ENCODE measurements at places on chromosomes 6 and 20.
A peak's percentile ranks its signal among the peaks of the same experiment; 100 is the strongest.

DNA sequence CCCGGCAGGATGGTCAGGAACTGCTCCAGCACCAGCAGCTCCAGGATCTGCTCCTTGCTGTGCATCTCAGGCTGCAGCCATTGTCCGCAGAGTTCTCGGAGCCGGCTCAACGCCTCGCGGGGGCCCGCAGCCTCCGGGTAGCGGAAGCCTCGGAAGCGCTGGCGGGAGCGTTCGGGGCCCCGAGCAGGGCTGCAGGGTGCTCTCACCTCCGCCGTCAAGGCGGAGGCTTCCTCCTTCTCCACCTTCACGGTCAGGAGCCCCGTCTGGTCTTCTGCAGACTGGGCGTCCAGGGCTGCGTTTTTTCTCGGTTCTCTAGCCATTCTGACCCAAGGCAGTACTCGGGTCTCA lies 434 bp downstream of the ZKSCAN4 start:
- DNase-seq = peak; percentile 50

DNA sequence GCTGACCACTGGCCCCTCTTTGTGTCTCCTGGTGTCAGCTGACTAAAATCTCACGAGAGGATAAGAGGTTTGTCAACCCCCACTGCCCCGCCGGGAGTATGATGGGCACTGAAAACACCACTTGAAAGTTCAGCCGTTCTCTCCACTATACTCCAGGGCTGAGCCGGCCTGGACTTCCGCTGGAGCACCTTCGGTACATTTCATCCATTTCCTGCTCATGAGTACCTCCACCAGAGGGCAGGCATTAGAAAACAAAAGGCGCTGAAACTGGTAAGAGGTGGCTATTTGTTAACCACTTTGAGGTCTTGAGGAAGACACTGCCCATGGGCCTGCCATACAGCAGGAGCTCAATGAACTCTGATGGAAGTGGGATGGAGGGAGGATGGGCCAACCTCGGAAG lies 17.9 kb upstream of the ANKRD60 start:
- no peak for DNase-seq

GRCh38 chr20:1373614-1374013 lies 19.2 kb downstream of the FKBP1A start:
- no peak for DNase-seq

DNA sequence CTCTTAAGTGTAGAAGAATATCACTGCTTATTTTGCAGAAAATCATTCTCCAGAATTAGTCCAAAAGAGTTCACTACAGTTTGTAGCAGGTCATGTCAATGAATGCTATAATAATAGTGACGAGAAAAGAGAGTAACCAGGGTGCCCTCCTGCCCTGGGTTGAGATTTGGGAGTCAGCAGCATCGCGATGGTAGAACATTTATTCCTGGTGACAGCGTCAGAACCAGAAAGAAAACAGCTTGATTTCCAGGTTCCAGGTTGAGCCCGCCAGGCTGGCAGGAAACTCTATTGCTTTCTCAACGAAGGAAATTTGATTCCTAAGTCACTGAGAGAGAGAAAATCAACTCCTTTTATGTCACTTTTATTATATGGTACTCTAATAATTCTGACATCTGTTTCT lies 550.3 kb downstream of the QKI start:
- DNase-seq = no peak

DNA sequence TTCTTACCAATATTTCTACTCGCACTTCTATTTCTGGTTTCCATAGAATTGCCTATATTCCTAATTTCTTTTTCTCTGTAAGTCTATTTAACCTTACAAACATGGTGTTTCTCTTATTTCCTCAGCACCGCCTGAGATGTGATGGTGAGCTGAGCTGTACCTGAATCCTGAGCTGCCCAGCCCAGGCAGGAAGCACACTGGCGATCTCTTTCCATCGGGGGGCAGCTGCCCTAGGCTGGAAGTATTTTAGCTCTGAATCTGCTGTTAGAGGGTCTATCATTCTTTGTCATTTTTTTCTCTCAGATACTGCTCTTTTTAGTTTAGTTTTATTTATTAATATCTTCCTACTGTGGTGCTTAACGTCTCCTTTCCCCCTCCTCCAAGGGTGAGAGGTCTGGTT lies 173.4 kb upstream of the SLC35B3 start:
- DNase-seq = no peak

DNA sequence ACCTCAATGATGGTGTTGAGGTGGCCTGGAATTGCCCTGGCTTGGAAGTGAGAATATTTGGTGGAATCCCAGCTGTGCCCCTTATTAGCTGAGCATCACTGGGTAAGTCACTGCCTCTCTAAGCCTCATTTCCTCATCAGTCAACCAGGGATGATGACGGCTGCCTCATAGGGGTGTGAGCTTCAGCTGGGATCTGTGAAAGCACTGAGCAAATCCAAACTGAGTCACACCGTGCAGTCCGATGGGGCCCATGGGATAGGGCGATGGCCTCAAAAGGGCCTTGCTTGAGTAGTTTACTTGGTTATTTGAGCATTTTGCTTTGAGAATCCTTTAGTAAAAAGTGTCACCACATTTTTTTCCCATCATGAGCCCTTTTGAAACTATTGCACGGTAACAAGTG lies 1.1 kb downstream of the SLC22A1 start:
- no peak for DNase-seq

GRCh38 chr6:53985366-53985765 lies 125.9 kb upstream of the MLIP start:
- DNase-seq = no peak

DNA sequence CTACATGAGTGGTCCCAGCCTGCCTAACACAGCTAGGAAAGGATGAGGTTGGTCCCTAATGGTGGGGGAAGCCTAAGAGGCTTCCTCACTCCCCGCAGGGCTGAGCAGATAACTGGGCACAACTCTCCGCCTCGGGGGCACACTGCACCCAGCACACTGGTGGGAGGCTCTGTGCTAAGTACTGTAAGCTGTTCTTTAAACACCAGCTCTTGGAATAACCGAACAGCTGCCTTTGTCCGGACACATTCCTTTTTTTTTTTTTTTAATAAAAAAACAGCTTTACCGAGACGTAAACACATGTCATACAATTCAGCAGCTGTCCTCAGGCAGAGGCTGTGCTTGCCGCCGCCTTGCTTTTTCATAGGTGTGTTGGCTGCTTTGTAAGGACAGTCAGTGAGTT lies 6.9 kb downstream of the PSMG4 start:
- DNase-seq = no peak

DNA sequence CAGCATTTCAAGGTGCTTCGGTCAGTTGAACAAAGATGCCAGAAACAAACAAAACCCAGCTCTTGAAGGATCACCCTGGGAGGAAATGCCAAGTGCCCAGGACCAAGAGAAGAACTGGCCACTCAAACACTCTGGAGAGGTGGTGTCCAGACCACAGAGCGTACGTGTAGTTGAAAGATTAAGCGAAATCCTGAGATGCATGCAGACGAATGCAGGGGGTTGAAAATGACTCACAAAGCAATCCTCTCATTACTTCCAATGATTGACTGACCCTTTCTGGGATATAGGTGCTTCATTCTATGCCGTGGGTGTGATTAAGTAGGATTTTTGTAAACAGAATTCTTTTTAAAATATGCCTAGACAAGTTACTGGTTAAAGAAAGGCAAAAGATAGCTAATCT lies 71.5 kb upstream of the ATXN1 start:
- DNase-seq = no peak

GRCh38 chr6:138446821-138447220 lies 42.8 kb downstream of the HEBP2 start:
- no peak for DNase-seq

- DNase-seq = no peak
Observed at GRCh38 chr6:13668291-13668928, 43.2 kb downstream of the RANBP9 start.

- DNase-seq = no peak
Observed at GRCh38 chr20:63622732-63623131, 4.2 kb downstream of the GMEB2 start.

GRCh38 chr6:143074101-143074500 lies 13.4 kb downstream of the AIG1 start:
- no peak for DNase-seq

DNA sequence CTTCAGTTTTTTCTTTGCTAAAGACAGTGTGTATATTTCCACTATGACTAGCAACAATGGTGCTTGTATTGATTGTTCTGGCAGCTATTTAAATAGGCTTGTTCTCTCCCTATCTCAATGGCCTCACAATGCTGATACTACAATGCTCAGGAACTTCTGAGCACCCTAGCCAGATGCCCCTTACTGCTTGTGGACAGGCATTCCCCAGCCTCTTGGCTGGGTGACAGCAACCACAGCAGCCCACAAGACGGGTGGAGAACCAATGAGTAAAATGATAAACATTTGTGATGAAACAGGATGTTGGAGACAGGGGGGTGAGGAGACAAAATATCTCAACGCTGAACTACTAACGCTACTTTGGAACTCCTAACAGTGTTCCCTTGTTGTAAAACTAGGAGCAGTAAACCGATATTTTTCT lies 42.3 kb downstream of the HIVEP2 start:
- no peak for DNase-seq

GRCh38 chr20:50387996-50388332 lies 122.2 kb upstream of the PTPN1 start:
- DNase-seq = no peak

GRCh38 chr6:156174031-156174890 lies 602.9 kb upstream of the ARID1B start:
- no peak for DNase-seq

GRCh38 chr6:142301651-142302391 lies at the start of gene ADGRG6:
TSS of gene ADGRG6 (plus strand) at chr6:142302007. CDS start at chr6:142302330, 323 bp downstream.
- DNase-seq = peak; percentile 28

- no peak for DNase-seq
Observed at GRCh38 chr6:98971303-98971702, 23.6 kb upstream of the FBXL4 start.

- DNase-seq = no peak
Observed at GRCh38 chr6:106959985-106960384, 14.5 kb downstream of the CD24 start.

- no peak for DNase-seq
Observed at GRCh38 chr20:33016581-33017109, 9.1 kb downstream of the BPIFB2 start.

DNA sequence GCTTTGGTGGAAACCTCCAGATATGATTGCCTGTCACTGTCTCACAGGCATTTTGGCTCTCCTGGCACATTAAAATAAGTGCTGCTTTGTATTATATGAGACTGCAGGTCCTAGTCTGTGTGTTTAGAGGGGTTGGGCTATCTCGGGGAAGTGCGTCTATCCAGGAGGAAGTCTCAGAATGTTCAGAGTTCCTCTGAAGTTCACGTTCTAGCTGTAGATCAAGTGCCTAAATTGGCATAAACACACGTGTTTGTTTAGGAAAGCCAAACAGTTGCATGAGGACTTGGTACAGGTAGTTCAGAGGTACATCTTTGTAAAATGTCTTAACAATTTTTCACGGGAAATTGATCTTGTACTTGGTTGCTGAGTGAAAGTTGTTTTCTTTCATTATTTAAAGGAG lies 36.4 kb upstream of the SLC22A1 start:
- no peak for DNase-seq

DNA sequence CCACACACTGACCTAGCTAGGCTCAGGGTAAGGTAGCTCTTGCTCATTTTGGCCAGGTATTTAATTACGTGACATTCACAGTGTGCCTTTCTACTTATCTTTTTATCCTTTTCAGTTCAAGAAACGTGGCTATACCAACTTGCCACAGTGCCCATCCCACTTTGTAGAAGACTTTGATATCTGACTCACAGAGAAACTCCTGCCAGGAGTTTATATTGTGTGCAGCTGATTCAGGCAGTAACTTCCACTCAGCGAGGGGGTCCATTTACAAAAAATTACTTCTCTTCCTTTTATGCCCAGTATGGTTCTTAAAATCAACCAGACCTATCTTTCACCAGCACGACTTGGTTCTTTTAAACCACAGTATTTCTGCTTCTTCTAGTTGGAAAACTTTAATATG lies 75.6 kb downstream of the PRL start:
- DNase-seq = no peak

GRCh38 chr6:53544217-53544469 lies 758 bp downstream of the GCLC start:
- DNase-seq = no peak

GRCh38 chr20:48875233-48875913 lies 46.1 kb upstream of the ARFGEF2 start:
- no peak for DNase-seq

DNA sequence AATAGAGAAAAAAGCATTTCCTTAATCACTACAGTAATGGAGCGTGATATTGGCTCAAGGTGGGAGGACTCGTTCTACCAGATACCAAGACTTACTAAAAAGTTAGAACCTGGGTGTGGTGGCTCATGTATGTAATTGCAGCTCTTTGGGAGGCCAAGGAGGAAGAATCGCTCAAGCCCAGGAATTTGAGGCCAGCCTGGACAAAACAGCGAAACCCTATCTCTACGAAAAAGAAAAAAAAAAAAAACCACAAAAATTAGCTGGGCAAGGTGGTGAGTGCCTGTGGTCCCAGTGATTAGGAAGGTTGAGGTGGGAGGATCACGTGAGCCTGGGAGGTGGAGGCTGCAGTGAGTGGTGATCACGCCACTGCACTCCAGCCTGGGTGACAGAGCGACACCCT lies 24.0 kb upstream of the ATRN start:
- no peak for DNase-seq

- no peak for DNase-seq
Observed at GRCh38 chr6:149414821-149415220, 14.8 kb downstream of the SUMO4 start.

DNA sequence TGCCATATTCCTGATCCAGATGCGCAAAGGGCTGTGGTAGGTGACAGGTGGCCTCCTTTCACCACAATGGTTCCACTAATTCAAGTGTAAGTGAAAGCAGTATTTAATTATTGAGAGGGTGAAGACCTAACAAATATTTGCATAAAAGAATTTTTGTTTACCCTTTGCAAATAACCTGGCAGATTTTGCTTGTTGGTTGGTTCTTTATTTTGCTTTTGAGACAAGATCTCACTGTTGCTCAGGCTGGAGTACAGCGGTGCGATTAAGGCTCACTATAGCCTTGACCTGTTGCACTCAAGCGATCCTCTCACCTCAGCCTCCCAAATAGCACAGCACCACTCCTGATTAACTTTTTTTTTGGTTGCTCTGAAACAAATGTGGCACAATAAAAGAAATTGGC lies 49.2 kb downstream of the PCNA start:
- no peak for DNase-seq
